Glutamatergic neuron (in vitro differentiated cells): ENCODE measurements at places on chromosomes 1 and 21. TPM values are rescaled to one million over a fixed set of nuclear protein-coding genes. Genes with fewer than 3 reads are reported as not detected.

- no peaks in the 10 kb centered on the region for H3K4me1 ChIP-seq
- H3K27me3 ChIP-seq = peaks cover under 1% of the 10 kb centered on the region
- no peak overlapping the region for H3K27ac ChIP-seq
- no peaks in the 10 kb centered on the region for H3K36me3 ChIP-seq
- no peak overlapping the region for H3K4me3 ChIP-seq
These were observed 76.3 kb upstream of the BACE2 start for GRCh38 chr21:41091616-41092015.

DNA sequence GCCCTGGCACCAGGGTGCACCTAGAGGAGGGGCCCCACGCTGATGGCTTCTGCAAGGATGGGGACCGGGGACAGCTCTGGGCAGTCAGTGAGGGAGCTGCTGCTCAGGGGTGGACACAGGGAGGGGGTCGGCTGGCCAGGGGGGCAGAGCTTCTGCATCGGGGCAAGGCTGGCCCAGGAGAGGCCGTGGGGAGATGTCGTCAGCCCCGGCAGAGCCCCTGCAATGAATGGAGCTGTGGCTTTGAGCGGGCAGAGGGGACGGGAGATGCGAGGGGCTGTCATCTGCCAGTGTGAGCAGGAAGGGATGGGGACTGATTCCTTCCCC lies 31.8 kb downstream of the SLX9 start:
- peak overlapping the region; percentile 93 for H3K27ac ChIP-seq
- DNase-seq = no peak
- H3K4me1 ChIP-seq = peaks cover 36% of the 10 kb centered on the region
- H3K27me3 ChIP-seq = peaks cover 15% of the 10 kb centered on the region

DNA sequence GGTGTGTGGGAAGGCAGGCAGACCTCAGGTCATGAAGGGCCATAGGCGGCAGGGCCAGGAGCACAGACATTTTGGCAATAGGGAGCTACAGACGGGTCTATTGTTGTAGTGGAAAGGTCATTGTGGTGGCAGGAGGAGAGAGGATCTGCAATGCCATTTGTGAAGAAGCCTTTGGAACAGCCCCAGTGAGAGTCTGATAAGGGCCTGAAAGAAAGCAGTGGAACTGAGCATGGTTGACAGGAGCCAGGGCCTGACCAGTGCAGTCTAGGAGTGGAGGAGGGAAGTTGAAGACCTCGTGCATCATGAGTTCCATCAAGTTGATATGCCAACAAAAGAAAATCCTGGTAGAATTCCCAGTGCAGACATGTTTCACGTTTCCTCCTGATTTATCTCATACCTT lies 65.5 kb downstream of the UCK2 start:
- H3K27ac ChIP-seq = no peak overlapping the region
- no peak for DNase-seq
- H3K4me3 ChIP-seq = no peak overlapping the region
- H3K4me1 ChIP-seq = peaks cover 1% of the 10 kb centered on the region
- H3K27me3 ChIP-seq = peaks cover 6% of the 10 kb centered on the region
- no peaks in the 10 kb centered on the region for H3K36me3 ChIP-seq

- peak overlapping the region; percentile 5 for H3K4me3 ChIP-seq
- no peaks in the 10 kb centered on the region for H3K36me3 ChIP-seq
- H3K27me3 ChIP-seq = no peaks in the 10 kb centered on the region
- no peak for DNase-seq
- peak overlapping the region; percentile 38 for H3K27ac ChIP-seq
- peaks cover 6% of the 10 kb centered on the region for H3K4me1 ChIP-seq
These were observed 1655.4 kb downstream of the BRINP3 start for GRCh38 chr1:188822248-188822647.

The TNFRSF18 gene
- total RNA-seq = 3.0 TPM
